ENCODE measurements at places on chromosomes 16 and 17.

GRCh38 chr16:11145173-11145818, 110.7 kb downstream of the SOCS1 start:
- no peak for DNase-seq

GRCh38 chr17:73420897-73421296, 109.1 kb upstream of the CDC42EP4 start:
- DNase-seq: no peak

- no peak for DNase-seq
These were observed at the start of gene OTOP3 for GRCh38 chr17:74935585-74936469. TSS of gene OTOP3 (plus strand) at chr17:74935898. CDS start at chr17:74935922, 24 bp downstream.

- no peak for DNase-seq
These were observed 4.5 kb upstream of the NR1D1 start for GRCh38 chr17:40104594-40105486.

DNA sequence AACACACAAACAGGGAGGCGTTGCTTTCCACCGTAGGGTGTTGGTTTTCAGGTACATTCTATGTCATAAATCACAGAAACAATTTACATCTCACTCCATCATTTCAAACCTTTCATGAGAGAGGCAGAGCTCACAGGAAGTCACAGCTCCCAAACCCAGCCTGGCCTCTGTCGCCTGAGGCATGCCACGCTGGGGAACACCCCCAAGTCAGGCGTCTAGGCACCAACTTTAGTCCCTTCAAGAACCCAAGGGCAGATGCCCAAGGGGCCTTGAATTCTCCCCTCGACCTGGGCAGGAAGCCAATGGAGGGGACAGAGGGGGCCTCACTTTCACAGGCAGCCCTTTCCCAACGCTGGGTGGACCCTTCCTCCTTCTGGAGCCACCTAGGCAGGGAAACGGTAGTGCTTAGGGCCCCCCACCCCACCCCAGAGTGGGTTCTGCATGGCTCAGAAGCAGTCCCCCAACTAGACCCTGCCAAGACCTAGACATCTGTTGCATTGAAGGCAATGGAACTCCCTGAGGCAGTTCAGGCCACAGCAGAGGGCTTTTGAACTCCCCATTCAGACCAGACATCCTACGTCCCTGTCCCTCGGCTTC, 10.6 kb downstream of the TBX4 start:
- DNase-seq: no peak

DNA sequence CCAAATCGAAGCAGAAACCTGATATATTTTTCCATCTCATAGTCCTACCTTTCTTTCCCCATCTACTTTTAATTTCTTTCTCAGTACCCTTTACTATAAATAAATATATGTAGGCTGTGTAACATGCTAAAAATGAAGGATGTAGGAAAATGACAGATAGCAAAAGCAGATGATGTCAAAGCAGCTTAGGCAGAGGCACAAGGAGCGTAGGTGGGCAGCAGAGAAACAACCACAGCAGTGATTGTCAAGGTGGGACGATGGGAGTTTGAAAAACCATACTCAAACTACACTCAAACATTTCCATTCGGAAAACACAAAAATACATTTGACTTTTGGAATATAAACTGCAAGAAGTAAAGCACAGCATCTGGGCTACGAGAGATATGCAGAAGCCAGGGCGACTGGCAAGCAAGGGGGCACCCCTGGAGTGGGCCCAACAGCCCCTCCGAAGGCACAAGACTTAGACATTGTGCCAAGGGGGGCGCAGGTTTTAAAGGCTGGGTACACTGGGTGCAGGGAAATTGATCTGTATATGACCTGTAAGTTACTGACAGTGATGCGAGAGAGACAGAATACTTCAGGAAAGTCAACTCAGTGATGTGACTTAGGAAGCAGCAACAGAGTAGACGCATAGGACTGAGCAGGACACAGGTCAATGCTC, 31.1 kb downstream of the SNN start:
- no peak for DNase-seq

GRCh38 chr17:4566785-4567184, 6.4 kb upstream of the GGT6 start:
- DNase-seq: peak; percentile 8

- DNase-seq: no peak
These were observed 36.2 kb downstream of the CDRT4 start for GRCh38 chr17:15431196-15431595.

- no peak for DNase-seq
These were observed 59.3 kb downstream of the TMEM132E start for GRCh38 chr17:34638526-34639260.
